Purkinje cell (primary cell): ENCODE measurements at places on chromosomes 1 and 21. TPM values are rescaled to one million over a fixed set of nuclear protein-coding genes. Genes with fewer than 3 reads are reported as not detected.

INSRR gene
- polyA plus RNA-seq, result not detected in 2 replicates

BSND gene
- polyA plus RNA-seq, result not detected in 2 replicates

S100A2 gene
- not detected in 2 replicates for polyA plus RNA-seq

B3GALT2 gene
- 17.1 and 34.0 TPM in 2 replicates for polyA plus RNA-seq

RSPH1 gene
- polyA plus RNA-seq, result 1.9 and 3.2 TPM in 2 replicates

SON gene
- polyA plus RNA-seq, result 1,065 and 1,220 TPM in 2 replicates

IRF6 gene
- polyA plus RNA-seq, result 45.5 and 58.1 TPM in 2 replicates

SH2D1B gene
- polyA plus RNA-seq, result 2.2 TPM in 1 of 2 replicates, not detected in the other
